ENCODE measurements at places on chromosomes 5 and 9.

GRCh38 chr5:109922381-109922995 is 232.8 kb downstream of the MAN2A1 start:
- no peak for DNase-seq

- no peak for DNase-seq
Measured at GRCh38 chr5:7207979-7208378, 188.0 kb upstream of the ADCY2 start.

GRCh38 chr5:144857454-144857853 is 686.8 kb downstream of the KCTD16 start:
- no peak for DNase-seq

DNA sequence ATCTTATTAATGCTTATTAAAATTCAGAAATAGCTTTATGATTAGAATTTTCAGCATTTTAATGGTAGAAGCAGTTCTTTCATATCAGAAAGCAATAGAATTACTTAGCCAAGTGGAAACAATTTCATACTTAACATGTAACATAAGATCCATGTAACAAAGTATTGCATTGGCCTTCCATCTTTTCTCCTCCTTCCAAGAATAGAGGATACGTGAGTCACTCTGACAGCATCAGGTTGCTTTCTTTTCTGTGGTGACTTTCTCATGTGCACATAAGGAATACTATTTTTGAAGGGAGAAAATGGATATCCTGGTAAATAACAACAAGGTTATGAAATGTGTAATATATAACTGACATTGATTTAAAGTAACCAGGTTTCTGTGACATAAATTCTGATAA is 272.2 kb downstream of the ANXA1 start:
- DNase-seq, result no peak

DNA sequence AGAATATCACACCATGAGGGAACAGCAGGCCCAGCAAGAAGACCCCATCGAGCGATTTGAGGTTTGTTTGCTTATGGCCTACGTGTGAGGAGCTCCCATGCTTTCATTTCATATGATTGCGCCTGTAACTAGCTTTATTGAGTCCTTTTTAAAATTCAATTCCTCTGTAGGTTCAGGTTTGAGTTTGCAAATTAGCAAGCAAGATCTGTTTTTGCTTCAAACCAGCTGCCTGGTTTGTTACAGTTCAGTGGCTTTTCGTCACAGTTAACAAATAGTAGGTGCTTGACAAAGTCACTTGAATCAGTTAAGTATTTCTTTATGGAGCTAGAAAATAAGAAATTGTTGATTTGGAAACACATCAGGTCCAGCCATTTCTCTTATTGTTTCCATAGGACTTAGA is 56.3 kb downstream of the GPR21 start:
- no peak for DNase-seq

DNA sequence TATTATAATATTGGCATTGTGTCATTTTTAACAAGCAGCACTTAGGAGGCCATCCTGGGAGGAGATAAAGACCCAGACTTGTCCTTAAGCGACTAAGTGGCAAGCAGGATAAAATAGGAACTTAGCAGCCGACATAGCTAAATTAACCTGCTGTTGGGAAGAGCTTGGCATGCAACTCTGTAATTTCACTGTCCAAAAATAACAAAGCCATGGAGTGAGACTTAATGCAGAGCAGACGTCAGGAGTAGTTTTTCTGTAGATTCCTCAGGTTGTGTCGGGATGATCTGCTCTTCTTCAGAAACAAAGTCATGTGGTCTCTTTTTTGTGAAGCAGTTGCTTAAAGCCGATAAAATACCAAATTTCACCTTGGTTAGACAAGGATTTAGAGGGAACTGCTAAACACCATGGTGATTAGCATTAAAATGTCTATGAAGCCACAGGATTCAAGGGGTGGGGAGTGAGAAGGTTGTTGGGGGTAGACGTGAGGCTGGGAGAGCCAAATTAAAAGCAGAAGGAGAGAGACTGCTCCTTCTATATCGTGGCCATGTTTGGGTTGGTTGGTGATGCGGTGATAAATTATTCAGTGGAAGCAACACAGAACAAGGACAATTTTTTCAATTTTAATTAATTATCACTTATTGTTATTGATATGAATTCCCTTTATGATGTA is 303.0 kb downstream of the CSNK1G3 start:
- no peak for DNase-seq
